GDM1 (cell line): ENCODE measurements at places on chromosomes 3 and 15.

GRCh38 chr3:7640787-7641186 lies 779.9 kb downstream of the GRM7 start:
- no peak for DNase-seq

GRCh38 chr3:187927565-187927964 lies 182.3 kb upstream of the BCL6 start:
- DNase-seq: no peak

- no peak for DNase-seq
These were observed 722.5 kb upstream of the CADM2 start for GRCh38 chr3:84236261-84236660.

- DNase-seq: no peak
These were observed 9.2 kb upstream of the HES1 start for GRCh38 chr3:194126790-194127189.

DNA sequence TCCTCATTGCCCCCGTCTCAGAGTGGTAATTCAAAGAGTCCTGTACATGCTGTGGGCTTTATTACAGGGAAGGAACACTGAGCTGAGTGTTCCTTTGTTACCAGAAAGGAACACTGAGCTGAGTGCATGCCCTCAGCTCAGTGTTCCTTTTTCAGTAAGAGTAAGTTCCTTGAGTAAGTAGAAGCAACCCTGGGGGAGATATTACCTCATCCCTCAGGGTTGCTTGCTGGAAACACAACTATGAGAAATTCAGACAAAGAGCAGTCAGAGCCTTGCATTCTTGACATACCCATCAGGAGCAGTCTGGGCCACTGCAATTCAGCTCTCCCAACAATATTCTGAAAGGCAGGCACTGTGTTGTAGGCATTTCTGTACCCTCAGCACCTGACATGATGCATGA lies 17.0 kb downstream of the CHRM5 start:
- no peak for DNase-seq
